Fibroblast of the aortic adventitia (primary cell): ENCODE measurements at places on chromosomes 13 and 19. TPM values are rescaled to one million over a fixed set of nuclear protein-coding genes. Genes with fewer than 3 reads are reported as not detected.

The C1QTNF9 gene
- not detected in 2 replicates for total RNA-seq

The ZNF418 gene
- total RNA-seq: 3.6 and 13.6 TPM in 2 replicates

The LTBP4 gene
- 31.5 and 38.9 TPM in 2 replicates for total RNA-seq

The LCP1 gene
- 0.25 and 0.99 TPM in 2 replicates for total RNA-seq

The CDC42EP5 gene
- total RNA-seq: 7.9 and 48.8 TPM in 2 replicates

The UTP14C gene
- total RNA-seq: 13.3 and 14.7 TPM in 2 replicates

The ENOX1 gene
- total RNA-seq: 7.4 and 16.4 TPM in 2 replicates
